ENCODE measurements at places on chromosomes 16 and 17.

DNA sequence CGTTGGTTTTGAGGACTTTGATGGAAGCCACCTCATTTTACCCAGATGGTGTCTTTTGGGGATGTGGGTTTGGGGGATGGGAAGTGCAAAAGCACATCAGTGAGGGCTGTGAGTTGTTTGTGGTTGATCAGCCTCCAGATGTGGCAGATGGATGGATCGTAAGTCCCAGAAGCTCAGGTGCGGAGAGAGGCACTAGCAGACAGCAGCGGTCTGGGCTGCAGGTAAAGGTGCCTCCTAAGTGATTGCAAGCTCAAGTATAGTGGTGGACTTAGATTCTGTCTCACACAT is 18.0 kb downstream of the HS3ST3B1 start:
- DNase-seq: no peak

DNA sequence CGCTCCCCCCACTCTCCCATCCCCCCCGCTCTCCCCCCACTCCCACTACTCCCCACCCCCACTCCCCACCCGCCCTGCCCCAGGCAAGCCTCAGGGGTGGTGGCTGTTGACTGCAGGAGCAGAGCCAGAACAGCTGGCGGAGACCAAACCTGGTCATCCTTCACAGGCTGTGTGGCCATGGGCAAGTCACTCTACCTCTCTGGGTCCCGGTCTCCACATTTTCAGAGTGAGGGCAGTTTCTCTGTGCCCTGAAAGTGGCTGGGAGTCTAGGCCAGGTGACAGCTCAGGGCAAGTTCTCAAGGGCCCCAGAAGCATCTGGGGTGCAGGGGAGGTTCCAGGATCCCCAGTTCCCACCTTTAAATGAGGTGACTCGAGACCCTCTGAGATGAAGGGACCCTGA is 15.1 kb upstream of the BAHCC1 start:
- no peak for DNase-seq

DNA sequence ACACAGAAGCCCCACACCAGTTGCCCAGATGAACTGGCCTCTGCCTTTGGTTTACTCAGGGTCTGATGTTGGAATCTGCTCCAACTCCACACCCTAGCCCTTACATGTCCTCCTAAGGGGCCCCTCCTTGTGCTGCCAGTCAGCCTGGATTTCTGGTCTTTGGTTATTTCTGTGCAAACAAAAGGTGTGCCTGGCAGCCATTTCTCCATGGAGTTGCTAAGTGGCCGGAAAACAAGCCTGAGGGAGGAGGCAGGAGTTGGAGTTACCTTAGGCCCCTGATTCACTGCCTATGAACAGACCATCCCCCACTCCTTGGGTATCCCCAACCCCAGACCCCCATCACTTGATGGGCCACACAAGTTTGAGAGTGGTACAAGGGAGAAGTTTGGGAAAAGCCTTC is 4.4 kb upstream of the ALKBH5 start:
- DNase-seq: no peak

GRCh38 chr16:85017151-85017550 is 5.8 kb upstream of the ZDHHC7 start:
- DNase-seq: no peak

GRCh38 chr17:29158488-29159275 is 21.5 kb downstream of the MYO18A start:
- DNase-seq: no peak

GRCh38 chr16:4767872-4768548 is 1.0 kb upstream of the ZNF500 start:
- DNase-seq: no peak

DNA sequence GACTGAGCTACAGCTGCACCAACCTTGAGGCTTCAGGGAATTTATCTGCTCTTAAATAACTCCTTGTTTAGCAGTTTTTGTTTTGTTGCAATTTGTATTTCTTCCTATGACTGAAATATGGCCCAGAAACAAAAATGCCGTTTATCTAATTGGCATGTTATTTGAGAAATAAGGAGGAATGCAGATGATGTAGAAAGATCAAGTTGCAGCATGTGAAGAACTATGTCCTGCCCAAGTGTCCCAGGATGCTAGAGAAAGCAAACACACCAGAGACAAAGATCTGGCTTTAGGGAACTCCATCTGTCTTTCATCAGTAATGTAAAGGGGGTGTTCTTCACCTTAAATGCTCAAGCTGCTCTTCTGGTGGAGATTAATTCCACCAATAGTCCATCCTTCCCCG is 29.7 kb downstream of the USP31 start:
- no peak for DNase-seq

GRCh38 chr17:40315206-40315605 is 6.2 kb downstream of the RARA start:
- no peak for DNase-seq

DNA sequence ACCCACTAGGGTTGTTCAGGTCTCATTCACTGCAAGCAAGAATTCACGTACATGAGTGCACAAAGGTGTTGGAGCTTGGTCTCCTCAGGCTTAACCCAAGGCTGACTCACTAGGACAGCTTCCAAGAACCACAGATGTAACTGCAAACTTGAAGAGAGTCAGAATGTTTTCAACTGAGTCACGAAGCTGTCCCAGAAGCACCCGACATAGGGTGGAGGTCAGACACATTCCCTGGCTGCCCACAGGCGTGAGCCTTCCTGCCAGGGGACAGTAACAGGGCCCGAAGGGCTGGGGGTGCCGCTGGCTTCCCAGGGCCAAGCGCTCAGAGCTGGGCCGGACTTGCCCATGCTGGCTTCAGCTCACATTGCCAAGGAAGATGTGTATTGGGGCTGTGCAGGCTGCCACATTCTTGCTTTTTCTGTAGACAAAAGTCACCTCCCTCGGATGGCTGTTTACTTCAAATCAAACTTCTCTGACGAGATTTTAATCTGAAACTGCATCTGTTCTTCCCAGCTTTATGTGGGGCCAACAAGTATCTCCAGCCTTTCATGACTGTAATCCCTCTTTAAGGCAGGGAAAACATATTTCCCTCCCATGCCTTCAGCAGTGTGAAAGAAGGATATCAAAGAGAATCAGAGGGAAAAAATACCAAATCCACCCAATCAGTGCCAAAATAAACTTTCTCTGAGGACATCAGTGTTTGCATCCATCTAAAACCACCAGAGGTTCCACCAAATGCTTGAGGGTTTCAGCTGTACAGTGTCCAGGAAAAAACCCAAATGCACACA is 14.3 kb downstream of the CMTM3 start:
- no peak for DNase-seq

GRCh38 chr17:17058304-17058703 is 16.0 kb downstream of the MPRIP start:
- DNase-seq: no peak

DNA sequence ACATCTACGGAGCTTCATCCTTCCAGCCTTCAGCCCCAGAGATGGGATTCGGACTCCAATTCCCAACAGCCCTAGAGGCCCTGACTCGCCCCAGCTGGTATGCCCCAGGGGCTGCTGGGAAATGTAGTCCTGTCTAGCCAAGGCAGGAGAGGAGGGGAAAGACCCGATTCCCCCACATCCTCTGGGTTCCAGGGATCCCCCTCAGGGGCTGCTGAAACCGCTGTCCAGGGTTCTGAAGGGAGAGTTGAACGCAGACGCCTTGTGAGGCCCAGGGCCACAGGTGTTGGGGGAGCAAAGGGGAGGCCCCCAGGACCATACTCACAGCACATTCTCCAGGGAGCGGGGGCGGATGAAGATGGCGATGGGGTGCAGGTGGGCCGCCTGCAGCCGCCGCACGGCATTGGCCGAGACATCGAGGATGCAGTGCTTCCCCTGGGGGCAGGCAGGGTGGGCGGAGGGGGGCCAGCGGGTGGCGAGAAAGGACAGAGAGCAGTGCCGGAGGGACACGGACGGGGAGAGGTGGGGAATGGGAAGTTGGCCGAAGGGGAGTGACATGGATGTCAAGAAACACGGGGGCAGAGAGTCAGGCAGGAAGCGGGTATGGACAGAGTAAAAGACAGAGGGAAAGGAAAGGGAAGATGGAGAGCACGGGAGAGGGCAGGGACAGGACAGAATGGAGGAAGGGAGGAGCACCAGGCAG is 12.6 kb upstream of the ASGR1 start:
- DNase-seq: no peak

- DNase-seq: no peak
Observed at GRCh38 chr16:14241631-14242030, 170.5 kb downstream of the MRTFB start.

DNA sequence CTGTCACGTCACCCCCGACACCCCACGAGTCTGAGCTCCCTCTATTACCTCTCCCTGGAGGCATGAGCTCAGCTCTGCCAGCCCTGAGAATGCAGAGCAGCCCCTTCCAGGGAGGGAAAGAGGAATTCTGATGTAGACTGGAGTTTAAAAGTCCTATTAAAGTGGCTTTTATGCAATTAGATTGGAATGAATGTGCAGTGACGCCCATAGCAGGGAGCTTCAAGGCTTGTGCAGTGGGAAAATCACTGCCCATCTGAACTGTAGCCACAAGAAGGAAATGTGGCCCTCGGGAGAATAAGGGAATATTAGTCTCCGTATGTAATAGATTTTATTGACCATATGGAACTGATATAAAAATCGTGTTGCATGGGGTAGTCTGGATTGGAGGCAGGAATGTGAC is 66.9 kb downstream of the ZNF423 start:
- DNase-seq: no peak

GRCh38 chr17:56393156-56393555 is 200.3 kb upstream of the NOG start:
- DNase-seq: no peak

DNA sequence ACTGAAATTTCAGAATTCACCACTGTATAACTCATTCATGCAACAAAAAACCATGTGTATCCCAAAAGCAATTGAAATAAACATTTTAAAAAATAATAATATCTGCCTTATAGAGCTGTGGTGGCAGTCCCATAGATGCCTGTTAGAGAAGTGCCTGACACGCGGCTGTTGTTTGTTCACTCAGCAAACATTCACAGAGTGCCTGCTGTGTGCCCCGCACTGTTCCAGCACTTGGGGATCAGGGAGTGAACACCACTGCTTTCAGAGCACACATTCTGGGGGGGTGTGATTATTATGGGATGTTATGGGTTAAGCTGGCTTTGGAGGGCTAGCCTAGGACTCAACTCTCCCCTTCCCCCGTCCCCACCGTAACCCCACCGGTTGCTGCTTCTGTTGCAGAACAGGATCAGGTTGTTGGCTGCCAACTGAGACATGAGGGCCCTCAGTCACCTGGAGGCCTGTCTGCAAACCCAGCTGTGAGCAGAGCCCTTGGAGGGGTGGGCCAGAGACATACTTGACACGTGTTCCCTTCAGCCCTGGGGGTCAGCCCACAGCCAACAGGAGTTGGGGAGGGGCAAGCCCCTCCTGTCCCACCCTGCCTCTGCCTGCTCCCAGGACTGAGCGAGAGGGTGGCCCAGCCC is 103.3 kb upstream of the CIBAR2 start:
- DNase-seq: no peak

DNA sequence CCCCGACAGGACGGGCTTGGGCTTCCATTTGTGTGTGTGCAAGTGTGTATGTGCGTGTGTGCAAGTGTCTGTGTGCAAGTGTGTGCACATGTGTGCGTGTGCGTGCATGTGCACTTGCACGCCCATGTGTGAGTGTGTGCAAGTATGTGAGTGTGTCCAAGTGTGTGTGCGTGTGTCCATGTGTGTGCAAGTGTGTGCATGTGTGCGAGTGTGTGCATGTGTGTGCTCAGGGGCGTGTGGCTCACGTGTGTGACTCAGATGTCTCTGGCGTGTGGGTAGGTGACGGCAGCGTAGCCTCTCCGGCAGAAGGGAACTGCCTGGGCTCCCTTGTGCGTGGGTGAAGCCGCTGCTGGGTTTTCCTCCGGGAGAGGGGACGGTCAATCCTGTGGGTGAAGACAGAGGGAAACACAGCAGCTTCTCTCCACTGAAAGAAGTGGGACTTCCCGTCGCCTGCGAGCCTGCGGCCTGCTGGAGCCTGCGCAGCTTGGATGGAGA is 23.1 kb upstream of the ITGAX start:
- no peak for DNase-seq

- peak; percentile 10 for DNase-seq
Observed at GRCh38 chr17:19647697-19648474, 665 bp upstream of the ALDH3A2 start.

DNA sequence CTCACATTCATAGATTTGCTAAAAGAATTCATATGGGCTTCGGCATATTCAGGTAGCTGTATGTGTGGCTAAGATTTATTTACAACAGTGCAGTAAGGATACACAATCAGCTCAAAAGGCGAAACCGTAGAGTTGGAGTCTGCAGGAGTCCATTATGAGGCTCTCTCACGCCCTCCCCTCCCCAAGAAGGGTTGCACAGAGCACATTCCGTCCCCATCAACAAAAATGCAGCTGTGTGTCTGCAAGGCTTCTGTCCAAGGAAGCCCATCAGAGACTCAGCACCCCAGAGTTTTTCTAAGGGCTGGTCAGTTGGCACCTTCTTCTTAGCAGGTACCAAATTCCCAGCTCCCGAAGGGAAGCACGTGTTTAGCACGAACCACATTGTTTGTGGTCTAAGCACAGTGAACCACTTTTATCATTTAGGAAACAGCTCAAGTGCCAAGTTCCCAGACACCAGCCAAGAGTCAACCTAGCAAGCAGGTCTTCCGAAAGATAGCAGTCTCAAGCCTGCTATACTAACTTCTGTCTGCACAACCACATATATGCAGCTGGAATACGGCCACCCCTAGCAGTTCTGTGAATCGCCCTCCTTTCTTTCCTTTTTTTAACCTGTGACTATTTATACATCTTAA is 28.5 kb upstream of the MEAK7 start:
- no peak for DNase-seq

GRCh38 chr16:11556945-11557720 is 29.6 kb downstream of the LITAF start:
- no peak for DNase-seq

GRCh38 chr16:85924675-85925074 is 25.7 kb downstream of the IRF8 start:
- peak; percentile 18 for DNase-seq

GRCh38 chr16:84471966-84472365 is 32.5 kb downstream of the MEAK7 start:
- DNase-seq: no peak

DNA sequence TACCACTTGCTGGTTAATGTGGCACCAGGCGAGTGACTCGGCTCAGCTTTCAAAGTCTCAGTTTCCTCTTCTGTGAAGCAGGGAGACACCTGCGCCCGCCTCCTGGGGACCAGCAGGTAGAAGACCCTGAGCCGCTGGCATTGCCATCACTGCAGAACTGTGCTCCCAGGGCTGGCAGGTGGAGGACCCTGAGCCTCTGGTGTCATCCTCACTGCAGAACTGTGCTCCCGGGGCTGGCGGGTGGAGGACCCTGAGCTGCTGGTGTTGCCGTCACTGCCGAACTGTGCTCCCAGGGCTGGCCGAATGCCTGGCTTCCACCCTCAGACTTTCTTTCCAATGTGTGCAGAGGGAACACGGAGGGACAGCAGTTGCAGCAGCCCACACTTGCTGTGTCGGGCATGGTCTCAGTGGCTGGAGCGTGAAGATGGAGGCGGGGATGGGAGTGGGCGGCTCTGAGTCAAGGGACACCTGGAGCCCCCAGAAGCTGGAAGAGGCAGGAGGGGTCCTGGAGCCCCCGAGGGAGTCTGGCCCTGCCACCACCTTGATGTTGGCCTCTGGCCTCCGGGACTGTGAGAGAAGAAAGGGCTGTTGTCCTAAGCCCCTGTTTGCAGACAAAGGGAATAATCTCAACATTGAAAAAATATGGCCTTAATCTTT is 75.8 kb upstream of the METTL9 start:
- DNase-seq: no peak

- DNase-seq: no peak
Observed at GRCh38 chr16:89949756-89950155, 1.2 kb downstream of the DEF8 start.

GRCh38 chr17:28466521-28467048 is 6.9 kb upstream of the SLC13A2 start:
- DNase-seq: no peak

GRCh38 chr17:71032746-71033273 is 863.5 kb downstream of the KCNJ2 start:
- no peak for DNase-seq

GRCh38 chr16:67451704-67452435 is 20.9 kb downstream of the HSD11B2 start:
- no peak for DNase-seq

Data from activated CD4-positive, alpha-beta T cell treated with anti-CD3 and anti-CD28 coated beads for 24 hours (primary cell).